LHCN-M2 (cell line): ENCODE measurements at places on chromosomes 2 and 18. TPM values are rescaled to one million over a fixed set of nuclear protein-coding genes. Genes with fewer than 3 reads are reported as not detected.

- no peak for DNase-seq
These were observed 14.1 kb downstream of the SATB2 start for GRCh38 chr2:199443589-199444130.

DNA sequence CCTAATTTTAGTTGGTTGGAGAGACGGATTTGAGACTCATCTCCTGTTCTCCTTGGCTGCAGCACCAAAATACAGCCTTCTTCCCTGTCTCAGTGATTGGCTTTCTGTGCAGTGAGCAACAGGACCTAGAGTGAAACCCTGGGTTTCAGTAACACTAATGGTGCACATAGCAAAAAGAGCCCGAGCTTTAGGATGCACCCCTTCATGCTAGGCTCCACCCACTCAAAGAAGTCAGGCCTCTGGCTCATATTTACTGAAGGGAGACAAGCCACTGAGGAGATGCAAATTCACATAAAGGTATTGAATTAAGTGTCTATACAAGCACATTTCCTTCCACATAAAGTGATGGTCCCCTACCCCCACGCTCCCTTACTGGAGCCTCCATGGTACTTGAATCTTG, 131.9 kb upstream of the CHAC2 start:
- no peak for DNase-seq

DNA sequence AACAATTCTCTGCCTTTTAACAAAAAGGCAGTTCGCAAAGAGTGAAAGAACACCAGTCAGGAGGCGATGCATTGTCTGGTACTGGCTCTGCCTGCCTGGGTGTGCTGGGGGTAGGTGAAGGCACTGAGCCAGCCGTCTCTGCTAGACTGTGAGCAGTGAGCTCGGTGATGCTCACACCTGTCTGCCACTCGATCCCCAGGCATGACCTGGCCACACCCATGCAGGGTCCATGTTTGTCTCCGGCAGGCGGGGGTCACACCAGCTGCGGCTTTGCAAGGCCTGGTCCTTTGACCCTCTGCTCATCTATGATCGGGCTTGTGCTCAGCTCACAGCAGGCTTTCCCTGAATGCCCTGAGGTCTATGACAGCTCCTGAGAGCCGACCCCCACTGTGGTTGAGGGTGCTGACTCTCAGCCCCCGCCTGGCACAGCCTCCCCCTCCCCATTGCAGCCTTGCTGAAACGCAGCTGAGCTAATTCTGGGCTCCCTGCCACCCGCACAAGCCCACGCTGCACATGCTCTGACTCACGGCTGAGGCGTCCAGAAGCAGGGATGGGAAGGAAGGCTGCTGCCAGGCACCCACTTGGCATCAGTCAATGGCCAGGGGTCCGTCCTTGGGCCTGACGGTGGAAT, 23.7 kb downstream of the CRACDL start:
- DNase-seq = peak; percentile 88

Gene COL6A3
- 5.2 and 9.2 TPM in 2 replicates for total RNA-seq

- no peak for DNase-seq
These were observed 65.9 kb downstream of the MGAT5 start for GRCh38 chr2:134319596-134320254.

Gene LAMA3
- total RNA-seq = 3.3 and 4.2 TPM in 2 replicates

DNA sequence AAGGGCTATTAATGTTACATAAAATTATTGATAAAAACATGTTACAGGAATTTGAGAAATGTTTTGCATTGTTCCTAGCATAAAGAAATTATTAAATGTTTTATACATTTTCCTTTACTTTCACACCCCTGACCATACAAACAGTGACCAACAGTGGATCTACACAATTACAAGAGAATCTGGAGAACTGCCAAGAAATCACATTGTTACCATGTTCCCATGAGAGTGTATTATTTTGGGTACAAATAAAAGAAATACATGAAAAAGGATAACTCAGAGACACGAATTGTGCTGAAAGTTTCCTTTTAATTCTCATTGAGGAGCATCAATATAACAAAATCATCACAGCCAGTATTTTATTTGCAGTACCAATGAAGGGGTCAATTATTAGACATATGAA, 150.1 kb downstream of the WDPCP start:
- no peak for DNase-seq

Gene SERPINB11
- total RNA-seq = not detected in 2 replicates

DNA sequence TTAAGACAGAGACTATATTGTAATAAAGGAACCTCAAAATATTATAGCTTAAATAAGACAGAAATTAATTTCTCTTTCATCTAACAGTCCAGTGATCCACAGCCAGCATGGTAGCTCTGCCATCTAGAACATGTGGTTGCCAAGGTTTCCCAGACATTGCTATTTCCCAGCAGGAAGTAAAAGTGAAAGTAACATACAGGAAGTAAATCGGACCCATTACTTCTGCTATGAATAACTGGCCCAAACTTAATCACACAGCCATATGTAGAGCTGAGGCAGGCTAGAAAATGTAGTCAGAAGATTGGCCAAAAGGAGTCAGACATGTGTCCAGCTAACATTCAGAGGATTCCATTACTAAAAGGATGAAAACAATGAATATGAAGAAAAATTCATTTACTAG, 71.0 kb downstream of the NOL4 start:
- peak; percentile 52 for DNase-seq
